ENCODE measurements at places on chromosomes 5 and 9.
A peak's percentile ranks its signal among the peaks of the same experiment; 100 is the strongest.

GRCh38 chr5:135887881-135888614 is 7.6 kb downstream of the IL9 start:
- no peak for DNase-seq

- DNase-seq: peak; percentile 1
Measured at GRCh38 chr5:58849921-58850667, 267.2 kb downstream of the RAB3C start.

GRCh38 chr9:26231391-26231790 is 553.1 kb upstream of the TUSC1 start:
- no peak for DNase-seq

GRCh38 chr9:17987189-17987588 is 408.3 kb downstream of the SH3GL2 start:
- no peak for DNase-seq

Data from NCI-H526 treated with DMSO at 0.1 percent for 48 hours (cell line).